Tongue (tissue), 3 donors: ENCODE measurements at places on chromosomes 12 and 14.
A peak's percentile ranks its signal among the peaks of the same experiment; 100 is the strongest.

- no peak for DNase-seq
These were observed 37.2 kb downstream of the EP400 start for GRCh38 chr12:131986910-131987309.

DNA sequence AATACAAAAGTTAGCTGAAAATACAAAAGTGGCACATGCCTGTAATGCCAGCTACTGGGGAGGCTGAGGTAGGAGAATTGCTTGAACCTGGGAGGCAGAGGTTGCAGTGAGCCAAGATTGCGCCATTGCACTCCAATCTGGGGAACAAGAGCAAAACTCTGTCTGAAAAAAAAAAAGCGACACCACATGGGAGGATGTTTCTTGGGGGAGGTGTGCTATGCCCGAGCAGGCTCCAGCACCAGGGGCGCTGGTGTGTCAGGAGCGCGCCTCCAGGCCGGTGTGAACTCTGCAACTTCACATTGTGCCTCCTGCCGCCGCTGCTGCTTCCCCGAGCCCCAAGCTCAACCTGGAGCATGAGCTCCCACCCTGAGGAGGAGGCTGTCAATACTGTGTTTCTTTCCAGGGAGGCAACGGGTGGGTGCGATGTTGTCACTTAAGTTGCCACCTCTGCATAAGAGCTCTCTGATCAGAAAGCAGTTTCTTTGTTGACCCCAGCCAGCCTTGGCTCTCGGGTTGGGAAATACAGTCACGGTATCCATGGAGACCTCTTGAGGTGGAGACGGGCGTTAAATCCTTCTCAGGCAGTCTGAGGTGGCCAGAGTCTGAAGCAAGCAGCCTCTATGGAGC, 18.9 kb downstream of the DEGS2 start:
- DNase-seq, result no peak

- DNase-seq, result no peak
These were observed 41.5 kb upstream of the FERMT2 start for GRCh38 chr14:52992236-52992870.

DNA sequence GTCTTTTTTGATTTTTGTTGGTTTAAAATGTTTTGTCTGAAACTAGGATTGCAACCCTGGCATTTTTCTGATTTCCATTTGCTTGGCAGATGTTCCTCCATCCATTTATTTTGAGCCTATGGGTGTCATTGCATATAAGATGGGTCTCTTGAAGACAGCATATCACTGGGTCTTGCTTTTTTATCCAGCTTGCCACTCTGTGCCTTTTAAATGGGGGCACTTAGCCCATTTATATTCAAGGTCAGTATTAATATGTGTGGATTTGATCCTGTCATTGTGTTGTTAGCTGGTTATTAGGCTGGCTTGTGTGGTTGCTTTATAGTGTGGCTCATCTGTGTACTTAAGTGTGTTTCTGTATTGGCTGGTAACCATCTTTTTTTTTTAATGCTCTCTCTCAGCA, 139.6 kb downstream of the CEP83 start:
- no peak for DNase-seq

DNA sequence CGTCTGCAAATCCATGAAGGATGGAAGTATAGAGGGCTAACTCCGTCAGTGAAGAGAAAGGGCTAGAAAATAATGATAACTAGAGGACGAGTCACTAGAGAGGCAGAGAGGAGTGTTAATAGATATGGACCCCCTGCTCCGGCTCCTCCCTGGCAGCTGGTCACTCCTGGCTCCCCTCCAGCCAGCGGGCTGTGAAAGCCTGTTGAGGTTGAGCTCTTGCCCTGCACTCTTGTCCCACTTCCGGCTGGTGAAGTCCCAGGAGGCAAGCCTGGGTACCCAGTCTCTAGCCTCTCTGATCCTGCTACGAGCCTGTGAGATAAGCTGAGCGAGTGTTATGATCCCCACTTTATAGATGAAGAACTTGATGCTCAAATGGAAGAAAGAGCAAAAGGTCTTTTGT, 90.3 kb downstream of the RFX4 start:
- DNase-seq, result peak; percentile 74

DNA sequence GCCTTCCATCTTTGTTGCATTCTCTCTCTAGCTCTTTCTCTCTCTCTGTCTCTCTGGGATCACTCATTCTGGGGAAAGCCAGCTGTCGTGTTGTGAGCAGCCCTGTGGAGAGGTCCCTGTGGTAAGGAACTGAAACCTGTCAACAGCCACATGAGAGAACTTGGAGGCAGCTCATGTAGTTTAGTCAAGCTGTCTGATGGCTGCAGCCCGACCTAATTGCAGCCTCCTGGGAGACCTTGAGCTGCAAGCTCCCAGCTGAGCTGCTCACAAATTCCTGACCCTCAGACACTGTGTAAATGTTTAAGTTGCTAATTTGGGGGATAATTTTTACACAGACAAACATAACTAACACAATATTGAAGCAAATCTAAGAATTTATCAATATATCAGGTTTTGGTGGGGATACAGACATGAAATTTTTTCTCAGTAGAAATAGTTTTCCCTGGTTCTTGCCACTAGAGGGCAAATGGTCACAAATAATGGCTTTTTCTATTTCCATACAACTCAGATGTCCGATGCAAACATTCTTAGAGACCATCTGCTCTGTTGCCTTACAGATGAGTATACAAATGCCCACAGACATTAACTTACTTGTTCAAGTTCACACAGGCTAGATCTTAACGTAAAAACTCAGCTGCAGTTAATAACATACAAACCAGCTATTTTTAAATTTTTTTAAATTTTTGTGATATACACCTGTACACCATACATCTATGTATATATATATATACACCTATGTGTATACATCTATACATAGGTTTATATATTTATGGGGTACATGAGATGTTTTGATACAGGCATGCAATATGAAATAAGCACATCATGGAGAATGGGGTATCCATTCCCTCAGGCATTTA, 15.5 kb upstream of the KRR1 start:
- DNase-seq, result peak; percentile 86

GRCh38 chr12:128133321-128134073, 133.5 kb upstream of the TMEM132C start:
- no peak for DNase-seq

DNA sequence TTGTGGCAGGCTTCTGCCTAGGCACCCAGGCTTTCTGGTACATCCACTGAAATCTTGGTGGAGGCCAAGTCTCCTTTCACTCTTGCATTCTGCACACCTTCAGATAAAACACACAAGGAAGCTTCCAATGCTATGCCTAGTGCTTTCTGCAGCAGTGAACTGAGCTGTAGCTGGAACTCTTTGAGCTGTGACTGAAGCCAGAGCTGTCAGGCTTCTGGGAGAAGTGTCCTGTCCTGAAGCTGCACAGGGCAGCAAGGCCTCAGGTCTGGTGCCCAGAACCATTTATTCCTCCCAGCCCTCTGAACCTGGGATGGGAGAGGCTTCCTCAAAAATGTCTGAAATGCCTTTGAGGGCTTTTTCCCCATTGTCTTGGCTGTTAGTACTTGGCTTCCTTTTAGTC, 941.7 kb downstream of the LRFN5 start:
- no peak for DNase-seq
